ENCODE measurements at places on chromosomes 5 and 9.
A peak's percentile ranks its signal among the peaks of the same experiment; 100 is the strongest.

DNA sequence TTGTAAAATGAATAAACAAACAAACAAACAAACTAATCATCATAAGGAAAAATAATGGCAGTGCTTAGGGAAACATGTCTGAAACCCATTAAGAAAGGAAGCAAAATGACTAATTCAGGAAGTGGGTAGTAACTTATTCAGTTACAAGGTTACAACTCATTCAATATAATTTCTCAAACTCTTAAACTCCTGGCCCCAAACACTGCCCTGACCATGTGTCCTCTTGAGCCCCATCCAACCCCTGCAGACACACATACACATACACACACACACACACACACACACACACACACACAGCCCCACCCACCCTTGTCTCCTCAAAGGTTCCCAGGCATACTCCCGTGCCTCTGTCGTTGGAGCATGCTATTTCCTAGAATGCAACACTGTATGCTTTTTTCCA, 193.9 kb downstream of the SEC61B start:
- DNase-seq, result no peak

GRCh38 chr9:136138566-136138965, 19.9 kb upstream of the TMEM250 start:
- DNase-seq, result no peak

- no peak for DNase-seq
Measured at GRCh38 chr9:81465468-81466011, 223.8 kb downstream of the TLE1 start.

DNA sequence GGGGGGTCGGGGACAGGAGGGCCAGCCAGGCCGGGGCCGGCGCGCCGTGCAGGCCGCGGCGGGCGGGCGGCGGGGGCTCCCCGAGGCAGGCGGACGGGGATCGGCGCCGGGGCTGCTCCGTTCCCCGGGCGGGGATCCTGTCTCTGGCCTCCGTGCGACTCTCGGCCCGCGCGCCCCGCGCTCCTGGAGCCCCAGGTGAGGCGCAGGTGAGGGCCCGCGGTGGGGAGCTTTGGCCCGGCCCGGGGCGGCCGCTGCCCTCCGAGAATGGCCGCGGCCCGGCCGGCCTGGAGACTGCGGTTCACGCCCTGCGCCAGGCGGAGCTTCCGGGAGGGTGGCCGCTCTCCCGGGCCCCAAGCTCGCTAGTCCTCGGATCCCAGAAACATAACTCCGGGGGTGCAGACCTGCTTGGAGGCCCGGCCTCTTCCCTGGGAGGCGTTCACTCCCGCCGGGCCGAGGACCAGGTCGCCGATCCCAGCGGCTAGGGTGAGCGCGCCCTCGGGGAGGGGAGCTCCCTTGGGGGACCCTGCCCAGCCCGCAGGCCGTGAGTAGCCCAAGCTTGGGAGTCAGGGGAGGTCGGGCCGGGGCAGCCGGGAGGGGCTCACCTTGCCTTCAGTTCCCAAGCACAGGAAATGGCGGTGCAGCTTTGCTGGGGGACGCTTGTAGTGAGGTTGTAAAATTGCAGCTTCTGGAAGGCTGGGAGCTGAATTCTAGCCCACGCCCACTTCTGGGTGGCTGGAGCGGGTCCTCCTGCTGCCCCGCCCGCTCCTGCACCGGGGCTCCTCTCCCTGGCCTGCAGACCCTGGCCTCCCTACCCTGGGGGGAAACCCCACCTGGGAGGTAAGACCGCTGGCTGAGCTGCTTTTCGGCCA, 723 bp downstream of the PPP1R26 start:
- DNase-seq, result peak; percentile 39

GRCh38 chr5:106956886-106957285, 713.9 kb downstream of the EFNA5 start:
- DNase-seq, result no peak
